ENCODE measurements at places on chromosomes 4 and X. TPM values are rescaled to one million over a fixed set of nuclear protein-coding genes. Genes with fewer than 3 reads are reported as not detected.

GRCh38 chrX:17732138-17732783, 5.0 kb upstream of the SCML1 start:
- DNase-seq: no peak

Gene CHST7
- 6.3 TPM for total RNA-seq

- no peak for DNase-seq
Observed at GRCh38 chr4:109014593-109015412, 251.9 kb upstream of the ETNPPL start.

DNA sequence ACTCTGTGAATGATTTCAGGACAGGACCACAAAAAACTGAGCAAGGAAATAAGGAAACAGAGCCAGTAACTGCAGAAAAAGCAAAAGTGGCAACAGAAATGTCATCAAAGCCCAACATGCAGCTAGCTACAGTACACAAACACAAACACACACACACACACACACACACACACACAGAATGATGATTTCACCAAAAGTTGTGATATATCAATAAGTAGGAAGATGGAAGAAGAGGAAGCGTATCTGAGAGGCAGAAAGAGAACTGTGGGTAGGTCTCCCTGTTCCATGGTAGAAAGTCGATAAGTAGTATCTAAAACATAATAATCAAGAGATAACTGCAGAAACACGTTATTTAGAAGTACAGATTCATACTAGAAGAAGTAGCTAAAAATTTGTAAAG, 148.3 kb downstream of the MGST2 start:
- no peak for DNase-seq

Gene TRPC3
- 0.25 TPM for total RNA-seq

DNA sequence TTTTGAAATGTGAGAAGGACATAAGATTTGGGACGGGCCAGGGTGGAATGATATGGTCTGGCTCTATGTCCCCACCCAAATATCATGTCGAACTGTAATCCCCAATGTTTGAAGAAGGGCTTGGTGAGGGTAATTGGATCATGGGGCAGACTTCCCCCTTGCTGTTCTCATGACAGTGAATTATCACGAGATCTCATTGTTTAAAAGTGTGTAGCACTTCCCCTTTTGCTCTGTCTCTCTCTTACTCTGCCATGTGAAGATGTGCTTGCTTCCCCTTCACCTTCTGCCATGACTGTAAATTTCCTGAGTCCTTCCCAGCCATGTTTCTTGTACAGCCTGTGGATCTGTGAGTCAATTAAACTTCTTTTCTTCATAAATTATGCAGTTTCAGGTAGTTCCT, 17.5 kb downstream of the MTMR8 start:
- no peak for DNase-seq

DNA sequence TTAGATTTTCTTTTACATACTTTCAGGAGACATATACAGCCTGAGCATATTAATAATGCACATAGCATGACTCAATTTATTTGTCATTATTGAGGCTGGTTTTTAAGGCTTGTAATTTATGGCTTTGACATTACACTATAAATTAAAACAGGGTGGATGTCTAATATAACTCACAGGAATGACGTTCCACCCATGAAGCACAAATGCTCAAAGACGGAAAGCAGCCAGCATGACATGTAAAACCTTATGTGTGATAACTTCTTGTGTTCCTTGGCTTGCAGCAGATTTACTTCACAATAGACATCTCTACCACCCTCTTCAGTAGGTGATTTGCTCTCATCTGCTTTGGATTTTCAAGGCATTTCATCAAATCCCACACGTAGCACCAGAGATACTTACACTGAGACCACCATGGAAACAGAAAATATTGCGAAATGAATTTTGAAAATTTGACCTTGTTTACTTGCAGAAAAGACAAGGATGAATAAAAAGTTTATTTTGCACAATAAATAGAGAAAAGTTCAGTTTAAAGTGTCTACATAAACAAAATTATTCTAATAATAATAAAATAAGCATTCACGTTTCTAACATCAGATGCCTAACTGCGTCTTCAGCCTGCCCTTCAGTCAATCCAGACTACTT, 64.7 kb upstream of the BTC start:
- DNase-seq: no peak

Gene ARAF
- total RNA-seq: 116 TPM

DNA sequence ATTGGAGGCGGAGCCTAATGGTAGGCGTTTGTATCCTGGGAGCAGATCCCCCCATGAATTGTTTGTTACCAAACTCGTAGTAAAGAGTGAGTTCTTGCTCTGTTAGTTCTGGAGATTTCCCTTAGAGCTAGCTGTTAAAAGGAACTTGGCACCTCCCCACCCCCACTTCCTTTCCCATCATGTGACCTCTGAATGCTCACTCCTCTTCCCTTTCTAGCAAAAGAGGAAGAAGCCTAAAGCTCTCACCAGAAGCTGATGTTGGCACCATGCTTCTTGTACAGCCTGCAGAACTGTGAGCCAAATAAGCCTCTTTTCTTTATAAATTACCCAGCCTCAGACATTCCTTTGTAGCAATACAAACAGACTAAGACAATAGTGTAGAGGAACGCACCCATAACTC, 13.8 kb upstream of the ATOH1 start:
- DNase-seq: no peak

GRCh38 chr4:123090886-123091285, 168.5 kb upstream of the NUDT6 start:
- no peak for DNase-seq

GRCh38 chr4:136036744-136037143, 1495.5 kb downstream of the PCDH18 start:
- no peak for DNase-seq

- no peak for DNase-seq
Observed at GRCh38 chrX:144219035-144219434, 335.2 kb downstream of the UBE2NL start.

GRCh38 chr4:53076374-53076958, 214.3 kb downstream of the RASL11B start:
- no peak for DNase-seq

GRCh38 chr4:123623611-123624010, 227.0 kb downstream of the SPRY1 start:
- no peak for DNase-seq

GRCh38 chr4:26420438-26420837, 69.8 kb downstream of the CCKAR start:
- no peak for DNase-seq

DNA sequence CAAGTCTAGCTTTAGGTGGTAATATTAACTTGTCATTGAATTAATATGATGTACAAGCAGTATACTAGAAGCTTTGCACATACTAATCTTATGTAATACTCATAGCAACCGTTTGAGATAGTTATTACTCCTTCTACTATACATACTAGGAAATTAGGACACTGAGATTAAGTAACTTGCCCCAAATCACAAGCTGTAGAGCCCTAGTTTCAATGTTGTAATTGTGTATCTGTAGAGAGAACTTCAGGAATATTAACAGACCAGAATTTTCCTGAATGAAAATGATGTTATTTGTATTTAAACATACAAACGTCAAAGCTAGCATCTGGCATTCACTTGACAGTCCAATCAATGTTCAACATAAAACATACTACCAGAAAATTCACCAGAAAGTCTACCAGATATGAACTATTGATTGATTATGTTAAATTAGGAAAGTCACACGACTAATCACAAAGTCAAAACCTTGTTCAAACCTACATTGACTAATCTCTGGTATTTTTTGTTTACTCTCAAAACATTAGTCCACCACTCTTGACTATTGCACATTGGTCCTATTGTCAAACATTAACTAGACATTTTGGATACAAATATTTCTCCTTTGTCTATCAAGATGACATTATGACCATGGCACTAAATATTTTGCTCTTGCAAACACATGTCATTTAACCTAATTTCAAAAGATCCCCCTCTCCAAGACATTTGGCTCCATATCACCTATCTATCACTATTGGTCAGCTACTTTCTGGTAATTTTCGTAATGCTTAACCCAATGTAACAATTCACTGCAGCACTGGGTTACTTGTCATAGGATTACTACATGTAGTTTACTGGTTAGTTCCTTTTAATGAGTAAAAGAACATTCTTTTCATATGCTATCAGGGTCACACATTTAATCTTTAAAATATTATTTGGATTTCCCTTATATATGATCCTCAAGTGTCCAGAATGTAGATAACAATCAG, 100.7 kb downstream of the GPC3 start:
- DNase-seq: no peak

Gene RHOXF1
- total RNA-seq: 1.1 TPM

- DNase-seq: no peak
Observed at GRCh38 chrX:4320436-4320947, 607.0 kb upstream of the PRKX start.

Gene PITX2
- total RNA-seq: not detected

DNA sequence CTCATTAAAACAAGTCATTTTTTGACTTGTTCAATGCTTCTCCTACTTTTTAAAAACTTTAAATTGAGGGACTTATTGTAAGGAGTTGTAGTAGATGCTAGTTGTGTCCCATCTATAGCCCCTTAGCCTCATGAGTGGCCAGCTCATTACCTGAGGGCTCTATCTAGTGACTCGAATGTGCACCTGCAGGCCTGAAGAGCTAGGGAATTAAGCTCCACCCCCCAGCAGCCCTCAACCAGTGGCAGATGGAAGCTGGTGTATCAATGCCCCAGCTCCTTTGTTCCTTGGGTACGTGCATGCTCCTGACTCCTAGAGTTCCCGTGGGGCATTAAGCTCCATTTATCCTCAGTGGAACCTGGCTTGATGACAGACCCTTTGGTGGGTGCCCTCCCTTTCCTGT, 146.7 kb upstream of the FAM9B start:
- no peak for DNase-seq

GRCh38 chr4:106624671-106625070, 256.1 kb upstream of the GIMD1 start:
- DNase-seq: no peak

Measured in T-cell (primary cell).